ENCODE measurements at places on chromosomes 11 and 22. TPM values are rescaled to one million over a fixed set of nuclear protein-coding genes. Genes with fewer than 3 reads are reported as not detected.

The YPEL4 gene
- total RNA-seq = not detected

The SLC22A6 gene
- total RNA-seq = not detected

The ANKRD13D gene
- total RNA-seq = 22.4 TPM

The TMEM86A gene
- 1.5 TPM for total RNA-seq

The MPEG1 gene
- total RNA-seq = not detected

The DBX1 gene
- total RNA-seq = not detected

The F2 gene
- total RNA-seq = not detected

The PRRG4 gene
- total RNA-seq = under 0.01 TPM

The CCND1 gene
- 119 TPM for total RNA-seq
